ENCODE measurements at places on chromosomes 4 and X.

DNA sequence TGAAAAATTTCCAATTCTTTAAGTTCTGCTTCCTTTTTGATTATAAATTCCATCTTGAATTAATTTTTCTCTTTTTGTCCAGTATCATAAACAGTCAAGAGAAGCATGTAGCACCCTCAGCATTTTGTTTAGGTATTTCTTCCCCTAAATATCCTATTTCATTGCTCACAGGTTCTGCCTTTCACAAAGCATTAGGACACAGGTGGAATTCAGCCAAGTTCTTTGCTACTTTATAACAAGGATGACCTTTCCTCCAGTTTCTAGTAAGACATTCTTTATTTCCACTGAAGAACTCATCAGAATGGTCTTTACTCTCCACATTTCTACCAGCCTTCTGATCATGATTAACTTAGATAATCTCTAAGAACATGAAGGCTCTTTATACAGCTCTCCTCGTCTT, 7.4 kb downstream of the SLC9B1 start:
- DNase-seq, result no peak

GRCh38 chr4:154743683-154744340, at the start of gene LRAT:
Gene LRAT (plus strand): TSS chr4:154744000. CDS start chr4:154744327, 327 bp downstream.
- no peak for DNase-seq

- DNase-seq, result no peak
Measured at GRCh38 chr4:94834501-94834900, 76.7 kb downstream of the BMPR1B start.

DNA sequence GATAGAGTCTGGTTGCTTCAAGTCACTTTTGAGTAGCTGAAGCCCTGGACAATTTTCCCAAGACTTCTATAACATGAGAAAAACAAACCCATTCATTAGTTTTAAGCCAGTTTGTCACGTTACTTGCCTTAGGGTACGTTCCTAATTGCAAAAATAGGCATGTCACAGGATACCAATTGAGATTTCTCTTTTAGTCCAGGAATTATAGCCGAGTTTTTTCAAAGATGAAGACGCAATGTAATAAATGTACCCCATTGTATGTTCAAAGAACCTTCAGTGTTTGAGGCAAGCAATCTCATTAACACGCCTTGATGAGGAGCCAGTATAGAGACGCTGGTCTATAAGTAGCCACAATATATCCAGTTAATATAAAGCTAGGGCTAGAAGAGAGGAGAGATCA, 534.2 kb downstream of the INPP4B start:
- no peak for DNase-seq

DNA sequence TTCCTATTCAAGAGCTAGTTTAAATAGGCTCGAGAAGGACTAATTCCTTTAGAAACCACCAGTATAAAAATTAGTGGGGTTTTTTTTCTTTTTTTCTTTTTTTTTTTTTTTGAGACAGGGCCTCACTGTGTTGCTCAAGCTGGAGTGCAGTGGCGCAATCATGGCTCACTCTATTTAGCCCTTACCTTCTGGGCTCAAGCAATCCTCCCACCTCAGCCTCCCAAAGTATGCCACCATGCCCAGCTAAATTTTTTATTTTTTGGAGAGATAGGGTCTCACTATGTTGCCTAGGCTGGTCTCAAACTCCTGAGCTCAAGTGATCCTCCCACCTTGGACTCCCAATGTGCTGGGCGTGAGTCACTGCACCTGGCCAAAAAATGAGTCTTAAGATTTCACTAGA, 52.8 kb downstream of the APOO start:
- no peak for DNase-seq

DNA sequence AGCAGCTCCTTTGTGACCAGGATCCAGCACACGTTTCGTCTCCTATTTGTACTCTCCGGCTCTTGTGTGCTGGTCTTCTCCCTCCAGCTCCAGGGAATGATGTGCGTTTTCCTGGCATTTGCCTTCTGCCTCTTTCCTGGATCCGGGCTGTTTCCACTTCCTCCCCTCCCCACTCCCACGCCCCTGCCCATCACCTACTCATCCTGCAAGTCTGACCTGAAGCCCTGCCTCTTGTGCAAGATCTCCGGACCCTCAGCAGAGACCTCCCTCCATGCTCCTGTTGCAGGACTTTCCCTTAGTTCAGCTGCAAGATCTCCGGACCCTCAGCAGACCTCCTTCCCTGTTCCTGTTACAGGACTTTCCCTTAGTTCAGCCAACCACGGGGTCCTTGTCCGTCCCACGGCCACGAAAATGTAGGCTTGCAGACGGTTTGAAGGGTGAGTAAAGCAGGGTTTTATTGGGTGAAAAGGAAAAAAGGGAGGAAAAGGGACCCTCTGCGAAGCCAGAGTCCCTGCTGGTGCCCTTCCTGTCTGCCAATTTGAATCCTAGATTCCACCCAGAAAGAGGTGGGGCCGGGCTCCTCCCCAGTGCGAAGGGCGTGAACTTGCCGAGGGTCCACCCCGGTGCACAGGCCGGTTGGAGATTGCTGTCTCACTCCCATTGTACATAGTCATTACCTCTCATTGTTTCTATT, 74.4 kb upstream of the IRF2 start:
- DNase-seq, result no peak

DNA sequence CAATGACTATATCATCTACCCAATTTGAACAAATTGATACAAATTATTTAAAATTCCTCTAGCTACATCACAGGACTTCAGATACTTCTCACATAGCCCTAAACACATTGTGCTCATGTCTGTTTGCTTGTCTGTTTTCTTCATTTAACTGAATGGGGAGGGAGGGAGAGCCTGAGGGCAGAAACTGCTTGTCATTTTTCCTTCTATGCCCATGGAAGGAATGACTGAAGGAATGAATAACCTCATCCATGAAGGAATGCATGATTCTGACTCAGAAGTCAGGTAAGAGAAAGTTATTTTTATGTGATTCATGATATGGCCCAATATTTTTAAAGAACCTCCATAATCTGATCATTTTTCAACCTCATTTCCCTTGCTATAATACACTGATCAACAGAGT, 418.0 kb upstream of the PITX2 start:
- DNase-seq, result no peak

DNA sequence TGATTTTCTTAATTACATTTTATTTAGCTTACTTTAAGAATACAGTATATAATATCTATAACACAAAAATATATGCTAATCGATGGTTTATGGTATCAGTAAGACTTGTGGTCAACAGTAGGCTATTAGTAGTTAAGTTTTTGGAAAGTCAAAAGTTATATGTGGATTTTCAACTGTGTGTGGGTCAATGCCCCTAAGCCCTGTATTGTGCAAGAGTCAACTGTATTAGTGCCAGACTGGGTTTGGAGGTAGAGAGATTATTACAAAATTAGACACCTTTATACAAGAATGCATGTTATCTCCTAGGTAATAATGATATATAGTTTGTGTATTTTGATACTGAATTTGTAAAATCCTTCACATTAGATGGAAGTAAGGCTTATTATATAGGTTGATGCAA, 100.3 kb upstream of the PRR32 start:
- no peak for DNase-seq

DNA sequence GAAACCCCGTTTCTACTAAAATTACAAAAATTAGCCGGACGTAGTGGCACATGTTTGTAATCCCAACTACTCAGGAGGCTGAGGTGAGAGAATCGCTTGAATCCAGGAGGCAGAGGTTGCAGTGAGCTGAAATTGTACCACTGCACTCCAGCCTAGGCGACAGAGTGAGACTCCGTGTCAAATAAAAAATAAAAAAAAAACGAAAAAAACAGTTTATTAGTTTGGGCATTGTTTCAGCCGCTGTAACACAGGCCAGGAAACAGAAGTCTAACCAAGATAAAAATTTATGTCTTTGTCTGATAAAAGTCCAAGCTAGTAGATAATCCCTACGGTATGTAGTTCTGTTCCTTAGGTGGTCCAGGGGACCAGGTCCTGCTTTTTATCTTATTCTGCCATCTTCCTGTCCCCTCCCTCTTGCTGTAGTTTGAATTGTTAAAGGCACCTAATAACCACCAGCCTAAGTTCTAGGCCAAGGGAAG, 21.4 kb downstream of the USO1 start:
- DNase-seq, result no peak

All from H54 (cell line).